ENCODE measurements at places on chromosomes 3 and 15.
A peak's percentile ranks its signal among the peaks of the same experiment; 100 is the strongest.

DNA sequence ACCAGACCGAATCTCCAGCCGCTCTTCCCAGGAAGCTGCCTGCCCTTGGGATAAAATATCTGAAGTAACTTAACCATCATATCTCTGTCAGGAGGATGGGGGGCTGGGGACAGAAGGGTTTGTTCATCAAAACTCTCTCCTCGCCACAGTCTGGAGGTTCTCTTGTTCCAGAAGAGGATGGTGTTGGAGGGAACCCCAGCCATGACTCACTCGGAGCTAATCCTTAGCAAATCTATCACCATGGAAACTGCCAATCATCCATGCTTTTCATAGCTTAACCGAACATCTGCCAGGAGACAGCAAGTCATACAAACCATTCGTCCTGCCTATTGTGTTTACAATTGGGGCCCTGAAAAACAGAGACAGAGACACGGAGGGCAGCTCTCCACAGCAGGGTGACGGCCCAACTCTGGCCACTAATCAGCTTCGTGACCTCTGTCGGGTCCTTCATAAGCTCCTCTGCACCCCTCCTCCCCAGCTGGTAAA lies 73.8 kb upstream of the HEG1 start:
- no peak for DNase-seq

DNA sequence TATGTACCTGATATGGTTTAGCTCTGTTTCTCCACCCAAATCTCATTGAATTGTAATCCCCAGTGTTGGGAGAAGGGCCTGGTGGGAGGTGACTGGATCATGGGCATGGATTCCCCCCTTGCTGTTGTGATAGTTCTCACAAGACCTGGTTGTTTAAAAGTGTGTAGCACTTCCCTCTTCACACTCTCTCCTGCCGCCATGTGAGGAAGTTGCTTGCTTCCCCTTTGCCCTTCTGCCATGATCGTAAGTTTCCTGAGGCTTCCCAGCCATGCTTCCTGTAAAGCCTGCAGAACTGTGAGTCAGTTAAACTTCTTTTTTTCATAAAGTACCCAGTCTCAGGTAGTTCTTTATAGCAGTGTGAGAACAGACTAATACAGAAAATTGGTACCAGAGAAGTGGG lies 93.1 kb downstream of the C3orf70 start:
- DNase-seq, result peak; percentile 6

GRCh38 chr15:53843869-53844569 lies 84.6 kb upstream of the WDR72 start:
- DNase-seq, result no peak

- no peak for DNase-seq
Observed at GRCh38 chr3:127072971-127073783, 90.3 kb downstream of the PLXNA1 start.

Measured in bone marrow (tissue), 2 donors.